Endothelial cell (in vitro differentiated cells): ENCODE measurements at places on chromosomes 7 and 10.

GRCh38 chr7:32318300-32319011 is 171.7 kb downstream of the LSM5 start:
- peaks cover 7% of the 10 kb centered on the region for H3K4me1 ChIP-seq
- no peak overlapping the region for H3K27ac ChIP-seq
- no peak for DNase-seq
- no peaks in the 10 kb centered on the region for H3K27me3 ChIP-seq

DNA sequence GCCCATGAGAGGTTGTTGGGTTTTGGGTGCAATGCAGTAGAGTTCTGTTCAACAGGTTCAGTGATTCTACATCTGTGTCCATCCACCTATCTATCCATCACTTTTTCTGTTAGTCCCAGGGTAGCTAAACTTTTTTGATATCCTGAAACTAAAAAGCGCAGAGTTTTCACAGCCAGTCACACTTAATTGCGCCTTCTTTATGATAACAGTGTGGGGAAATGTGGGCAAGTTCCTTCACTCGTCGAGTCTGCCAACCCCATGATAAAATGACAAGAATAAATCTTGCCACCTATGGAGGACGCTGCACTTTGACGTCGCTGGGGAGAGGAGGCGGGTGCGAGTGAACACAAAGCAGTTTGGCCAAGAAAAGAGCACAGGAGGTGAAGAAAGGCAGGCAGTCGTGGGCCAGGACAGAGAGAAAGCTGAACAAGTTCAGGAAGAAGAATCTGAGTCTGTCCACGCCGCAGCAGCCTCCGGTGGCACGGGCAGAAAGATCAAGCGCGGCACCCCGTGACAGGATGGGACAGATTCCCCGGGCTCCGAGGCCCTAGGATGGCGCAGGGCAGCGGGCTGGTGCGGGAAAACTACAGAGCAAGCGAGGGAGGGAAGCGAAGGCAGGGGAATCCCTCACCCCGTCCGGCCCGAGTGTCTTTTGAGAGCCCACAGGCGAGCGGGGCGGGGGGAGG is 9.2 kb downstream of the SP8 start:
- H3K36me3 ChIP-seq = no peaks in the 10 kb centered on the region
- H3K27ac ChIP-seq = peak overlapping the region; percentile 6
- DNase-seq = no peak

DNA sequence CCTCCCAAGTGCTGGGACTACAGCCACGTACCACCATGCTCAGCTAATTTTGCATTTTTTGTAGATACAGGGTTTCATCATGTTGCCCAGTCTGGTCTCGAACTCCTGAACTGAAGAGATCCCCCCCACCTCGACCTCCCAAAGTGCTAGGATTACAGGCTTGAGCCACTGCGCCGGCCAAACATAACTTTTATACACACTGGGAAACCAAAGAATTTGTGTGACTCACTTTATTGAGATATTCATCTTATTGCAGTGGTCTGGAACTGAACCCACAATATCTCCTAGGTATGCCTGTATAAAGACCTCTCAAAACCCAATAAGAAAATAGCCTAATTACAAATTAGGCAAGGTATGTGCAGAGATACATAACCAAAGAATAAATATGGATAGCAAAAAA is 182.6 kb upstream of the FEZF1 start:
- H3K27ac ChIP-seq = no peak overlapping the region
- H3K27me3 ChIP-seq = no peaks in the 10 kb centered on the region
- H3K36me3 ChIP-seq = no peaks in the 10 kb centered on the region
- H3K4me1 ChIP-seq = no peaks in the 10 kb centered on the region
- no peak overlapping the region for H3K4me3 ChIP-seq

DNA sequence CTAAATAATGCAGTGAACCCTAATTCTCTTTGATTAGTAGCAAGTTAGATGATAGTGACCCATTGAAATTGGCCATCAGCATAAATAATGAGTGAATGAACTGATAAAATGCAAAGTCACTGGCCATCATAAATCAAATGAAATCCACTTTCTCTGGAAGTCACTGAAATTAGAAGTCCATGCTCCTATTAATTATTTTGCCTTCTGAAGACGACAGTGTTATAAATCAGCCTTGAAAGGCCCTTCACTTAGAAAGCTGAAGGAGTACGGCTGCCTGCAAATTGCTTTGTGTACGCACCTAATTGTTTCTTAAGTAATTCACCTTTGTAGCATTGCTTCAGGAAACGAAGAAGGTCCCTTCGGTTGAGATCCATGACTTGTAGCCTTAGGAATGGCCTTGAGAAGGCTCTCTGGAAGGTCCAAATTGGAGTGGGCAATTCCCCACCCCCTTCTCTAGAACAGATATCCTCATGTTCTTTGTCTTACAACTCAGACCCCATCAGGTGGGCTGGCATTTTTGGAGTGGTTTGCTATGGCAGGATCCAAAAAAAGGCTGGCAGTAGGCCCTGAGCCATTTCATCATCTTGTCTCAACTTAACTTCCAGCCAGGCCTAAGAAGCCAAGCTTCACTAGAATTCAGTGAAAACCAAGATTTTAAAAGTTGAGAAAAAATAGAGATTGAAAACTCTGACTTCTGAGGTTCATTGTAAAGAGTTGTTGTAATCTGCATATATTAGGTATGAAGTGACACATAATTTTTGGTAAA is 420.3 kb downstream of the LRMDA start:
- H3K4me3 ChIP-seq = no peak overlapping the region
- no peak overlapping the region for H3K27ac ChIP-seq
- DNase-seq = no peak
- no peaks in the 10 kb centered on the region for H3K36me3 ChIP-seq
- no peaks in the 10 kb centered on the region for H3K27me3 ChIP-seq

- no peak overlapping the region for H3K4me3 ChIP-seq
- H3K27me3 ChIP-seq = no peaks in the 10 kb centered on the region
- no peaks in the 10 kb centered on the region for H3K4me1 ChIP-seq
- DNase-seq = no peak
- H3K27ac ChIP-seq = no peak overlapping the region
Measured at GRCh38 chr7:145030754-145031153, 194.9 kb upstream of the TPK1 start.

DNA sequence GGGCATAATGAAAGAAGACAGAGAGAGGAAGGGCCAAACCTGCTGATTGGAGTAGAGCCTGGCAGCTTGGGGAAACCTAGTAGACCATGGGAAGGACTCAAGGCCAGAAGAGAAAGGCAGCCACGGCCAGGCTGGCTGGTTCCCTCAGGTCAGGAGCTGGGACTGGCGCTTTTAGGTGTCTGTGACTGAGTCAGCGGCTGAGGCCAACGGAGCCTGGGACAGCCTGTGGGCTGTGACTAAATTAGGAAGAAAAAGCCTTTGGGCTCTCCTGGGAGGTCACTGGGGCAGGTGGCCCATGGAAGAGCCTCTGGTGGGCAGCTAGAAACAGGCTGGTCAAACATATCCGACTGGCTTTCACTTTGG is 108.9 kb upstream of the PDCD4 start:
- H3K4me3 ChIP-seq = no peak overlapping the region
- no peak for DNase-seq
- peaks cover 19% of the 10 kb centered on the region for H3K4me1 ChIP-seq
- H3K27ac ChIP-seq = no peak overlapping the region
- H3K27me3 ChIP-seq = peaks cover 7% of the 10 kb centered on the region

GRCh38 chr7:80444811-80445210 is 67.1 kb downstream of the GNAT3 start:
- no peak for DNase-seq
- H3K27ac ChIP-seq = no peak overlapping the region
- H3K36me3 ChIP-seq = no peaks in the 10 kb centered on the region
- H3K27me3 ChIP-seq = no peaks in the 10 kb centered on the region
- no peak overlapping the region for H3K4me3 ChIP-seq

- peaks cover 23% of the 10 kb centered on the region for H3K27me3 ChIP-seq
- H3K36me3 ChIP-seq = peaks cover 31% of the 10 kb centered on the region
- no peak for DNase-seq
- H3K4me3 ChIP-seq = no peak overlapping the region
- no peak overlapping the region for H3K27ac ChIP-seq
- peaks cover 13% of the 10 kb centered on the region for H3K4me1 ChIP-seq
Measured at GRCh38 chr10:124002391-124003069, 90.9 kb downstream of the CHST15 start.

- no peak overlapping the region for H3K27ac ChIP-seq
- DNase-seq = no peak
- peaks cover 12% of the 10 kb centered on the region for H3K4me1 ChIP-seq
Measured at GRCh38 chr7:47513741-47514241, 68.1 kb downstream of the TNS3 start.

DNA sequence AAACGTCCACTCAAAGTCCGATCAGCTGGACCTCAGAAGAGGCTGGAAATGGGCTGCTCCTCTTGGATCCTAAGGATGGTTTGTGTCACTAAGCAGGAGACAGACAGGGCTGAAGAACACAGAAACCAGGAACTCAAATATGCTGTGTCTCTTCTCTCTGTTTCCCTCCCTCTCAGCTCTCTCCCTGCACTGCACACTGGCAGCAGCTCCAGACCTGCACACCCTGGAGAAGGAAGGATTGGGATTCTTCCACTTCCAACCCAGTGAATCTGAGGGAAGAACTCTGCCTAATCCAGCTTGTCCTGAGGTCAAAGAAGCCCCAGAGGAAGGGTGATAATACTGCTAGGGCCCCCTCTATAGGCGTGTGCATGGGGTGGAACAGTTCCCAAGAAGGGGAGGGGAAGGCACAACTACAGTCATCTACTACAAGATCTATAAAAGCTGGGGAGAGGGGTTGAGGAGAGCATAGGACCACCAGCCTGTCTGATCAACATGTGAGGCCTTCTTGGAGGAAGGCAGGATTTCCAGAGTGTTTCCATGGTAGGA is 22.7 kb upstream of the ZCCHC24 start:
- DNase-seq = no peak
- no peak overlapping the region for H3K27ac ChIP-seq
- H3K36me3 ChIP-seq = no peaks in the 10 kb centered on the region
